DMS79 (cell line): ENCODE measurements at places on chromosomes 12 and 14.

DNA sequence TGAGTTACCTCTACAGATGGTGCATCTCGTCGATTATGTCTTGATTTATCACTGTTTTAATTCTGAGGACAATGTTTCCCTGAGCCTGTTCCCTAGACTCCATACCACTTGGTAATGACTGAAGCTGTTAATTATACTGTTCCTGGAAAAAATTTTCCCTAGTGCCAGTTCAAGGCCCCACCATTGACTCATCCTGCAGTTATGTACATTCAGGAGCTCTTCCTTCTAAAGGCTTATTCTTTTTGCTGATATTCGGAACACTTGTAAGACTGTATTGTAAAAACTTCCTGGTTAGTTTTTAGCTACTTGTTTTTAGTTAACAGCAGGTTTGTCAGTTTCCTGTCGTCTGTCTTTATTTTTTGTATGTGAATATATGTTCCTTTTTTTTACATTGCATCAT lies 30.4 kb upstream of the PPP2R5E start:
- no peak for DNase-seq

- DNase-seq = peak; percentile 52
These were observed 93.8 kb downstream of the RFLNA start for GRCh38 chr12:124388679-124389137.

GRCh38 chr12:9674226-9674590 lies 4.7 kb downstream of the CLEC2D start:
- no peak for DNase-seq

DNA sequence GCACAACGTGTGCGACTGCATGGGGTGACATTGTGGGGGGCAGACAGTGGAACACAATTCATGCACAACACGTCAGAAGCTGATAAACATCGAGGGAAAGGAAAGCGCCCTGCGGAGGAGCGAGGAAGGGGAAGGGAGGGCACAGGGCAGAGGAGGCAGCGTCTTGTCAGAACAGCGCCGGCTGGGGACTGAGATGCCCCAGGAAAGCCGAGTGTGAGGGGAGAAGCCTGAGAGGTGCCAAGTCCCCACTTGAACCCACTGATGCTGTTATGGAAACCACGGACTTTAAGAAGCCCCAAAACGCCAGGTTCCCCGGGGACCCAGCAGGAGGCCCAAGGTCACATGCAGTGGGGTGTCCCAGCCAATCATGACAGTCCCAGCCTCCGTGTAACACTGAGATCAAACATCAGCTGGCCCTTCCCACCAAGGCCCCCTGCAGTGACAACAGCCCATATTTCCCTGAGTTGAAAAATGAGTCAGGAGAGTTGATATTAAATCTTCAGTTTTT lies 70.0 kb downstream of the GALNT9 start:
- no peak for DNase-seq

DNA sequence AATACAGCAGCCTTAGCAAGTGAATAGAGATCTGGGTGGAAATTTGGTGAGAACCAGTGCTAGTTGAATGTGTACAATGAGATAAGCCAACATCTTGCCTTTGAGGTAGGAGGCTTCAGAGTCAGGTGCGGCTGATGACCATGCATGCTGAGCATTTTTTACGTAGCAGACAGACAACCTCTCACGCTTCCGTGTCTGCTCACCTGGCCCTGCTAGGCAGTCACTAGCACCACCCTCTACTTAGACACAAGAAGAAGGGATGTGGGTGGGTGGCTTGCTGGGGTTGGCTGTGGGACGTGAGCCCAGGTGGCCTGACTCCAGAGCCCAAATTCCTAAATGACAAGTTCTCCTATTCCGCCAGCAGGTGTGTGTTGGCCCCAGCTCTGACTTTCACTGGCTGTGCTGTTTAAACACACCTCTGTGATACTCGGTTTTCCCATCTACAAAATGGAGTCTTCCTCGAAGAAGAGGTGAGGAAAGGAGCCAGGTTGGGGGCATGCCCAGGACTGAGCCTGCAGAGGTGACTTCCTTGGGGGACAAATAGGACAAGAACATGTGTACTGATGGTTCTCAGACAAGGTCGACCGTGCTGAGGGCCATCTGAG lies 57.8 kb upstream of the BCL11B start:
- DNase-seq = no peak

- DNase-seq = no peak
These were observed 40.7 kb downstream of the MNAT1 start for GRCh38 chr14:60775296-60775695.

DNA sequence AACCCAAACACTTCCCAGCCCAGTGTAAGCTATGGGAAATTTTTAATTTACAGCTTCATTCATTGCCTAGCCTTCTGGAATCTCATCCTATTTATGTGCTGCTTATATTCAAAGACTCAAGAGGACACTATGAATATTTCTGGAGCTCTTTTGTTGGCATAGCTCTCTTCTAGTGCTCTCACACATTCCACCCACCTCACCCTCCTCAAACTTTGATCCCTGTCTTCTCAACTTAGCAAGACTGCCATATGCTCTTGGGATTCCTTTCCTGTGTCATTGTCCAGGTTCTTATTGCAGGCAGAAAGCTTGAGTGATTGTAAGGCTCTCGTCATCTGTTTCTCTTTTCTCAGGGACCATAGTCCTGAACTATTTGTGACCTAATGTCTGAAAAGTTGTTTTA lies 18.0 kb upstream of the NKX2-1 start:
- no peak for DNase-seq

GRCh38 chr14:73723797-73724661 lies 9.8 kb upstream of the PNMA1 start:
- DNase-seq = no peak

GRCh38 chr12:21751517-21751916 lies 23.0 kb downstream of the KCNJ8 start:
- DNase-seq = no peak

DNA sequence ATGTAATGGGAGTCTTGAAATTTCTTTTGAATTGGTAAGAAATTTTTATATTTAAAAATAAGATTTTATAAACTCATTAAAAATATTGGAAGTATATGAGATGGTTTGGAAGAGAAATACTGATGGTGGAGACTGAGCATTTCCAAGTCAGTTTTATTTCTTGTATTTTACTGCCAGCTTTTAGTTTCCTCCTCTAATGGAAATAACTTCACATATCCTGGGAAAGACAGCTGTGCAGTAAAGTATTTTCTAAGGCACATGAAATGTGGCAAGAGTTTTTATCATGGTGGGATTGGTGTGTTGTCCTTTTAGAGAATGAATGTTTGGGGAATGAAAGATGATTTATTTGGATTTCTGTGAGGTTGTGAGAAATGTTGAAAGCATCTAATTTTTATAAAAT lies 346.9 kb upstream of the RGS6 start:
- no peak for DNase-seq

DNA sequence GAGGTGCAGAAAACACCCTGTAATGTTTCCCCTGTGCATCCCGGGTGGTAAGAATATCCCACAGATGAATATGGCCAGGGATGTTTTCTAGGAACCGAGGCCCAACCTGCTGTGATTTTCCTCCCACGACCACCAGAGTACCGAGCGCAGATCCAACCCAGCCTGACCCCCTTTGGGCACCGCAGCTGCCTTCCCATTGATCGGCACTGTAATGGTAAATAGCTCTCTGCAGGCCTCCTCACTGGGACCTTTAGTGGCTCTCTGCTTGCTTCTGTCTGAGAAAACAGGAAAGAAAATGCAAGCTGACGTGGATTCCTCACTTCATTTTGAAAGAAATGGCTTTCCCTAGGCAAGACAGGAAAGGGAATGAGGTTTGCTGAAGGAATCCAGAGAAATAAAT lies 2.4 kb upstream of the RAB15 start:
- DNase-seq = no peak

GRCh38 chr14:54174457-54174856 lies 217.8 kb upstream of the BMP4 start:
- no peak for DNase-seq

DNA sequence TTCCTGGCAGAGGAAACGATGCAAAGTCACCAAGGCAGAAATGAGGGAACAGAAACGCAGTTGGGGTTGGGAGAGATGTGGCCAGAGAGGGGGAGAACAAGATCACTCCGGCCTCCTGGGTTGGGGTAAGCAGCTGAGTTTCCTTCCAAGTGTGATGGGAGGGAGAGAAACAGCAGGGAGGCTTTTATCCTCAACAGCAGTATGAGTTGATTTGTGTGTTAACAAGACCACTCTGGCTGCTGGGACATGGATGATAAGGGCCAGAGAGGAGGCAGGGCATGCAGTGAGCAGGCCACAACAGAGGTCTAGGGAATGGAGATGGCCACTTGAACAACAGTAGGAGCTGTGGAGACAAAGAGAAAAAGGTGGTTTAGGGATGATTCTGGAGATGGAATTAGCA lies 66.8 kb downstream of the GLRX5 start:
- DNase-seq = peak; percentile 8

DNA sequence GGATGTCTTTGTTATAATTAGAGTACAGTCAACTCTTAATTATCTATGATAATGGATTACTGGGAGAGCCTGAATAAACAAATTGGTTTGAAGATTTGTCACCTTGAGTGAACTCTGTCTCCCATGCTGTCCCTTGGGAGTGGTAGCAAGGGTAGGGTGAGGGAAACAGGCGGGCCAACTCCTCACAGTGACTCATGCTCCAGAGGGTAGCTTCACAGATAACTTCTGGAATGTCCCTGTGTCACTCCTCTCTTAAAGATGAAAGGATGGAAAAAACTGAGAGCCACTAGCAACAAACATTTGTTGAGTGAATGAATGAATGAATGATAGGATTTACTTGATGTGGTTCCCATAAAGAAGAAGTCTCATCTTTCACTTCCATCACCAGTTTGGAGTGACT lies 53.5 kb downstream of the RASSF9 start:
- DNase-seq = no peak

- no peak for DNase-seq
These were observed 25.1 kb downstream of the GTSF1 start for GRCh38 chr12:54448344-54448743.

- no peak for DNase-seq
These were observed 95.6 kb upstream of the DNM1L start for GRCh38 chr12:32583534-32583933.

DNA sequence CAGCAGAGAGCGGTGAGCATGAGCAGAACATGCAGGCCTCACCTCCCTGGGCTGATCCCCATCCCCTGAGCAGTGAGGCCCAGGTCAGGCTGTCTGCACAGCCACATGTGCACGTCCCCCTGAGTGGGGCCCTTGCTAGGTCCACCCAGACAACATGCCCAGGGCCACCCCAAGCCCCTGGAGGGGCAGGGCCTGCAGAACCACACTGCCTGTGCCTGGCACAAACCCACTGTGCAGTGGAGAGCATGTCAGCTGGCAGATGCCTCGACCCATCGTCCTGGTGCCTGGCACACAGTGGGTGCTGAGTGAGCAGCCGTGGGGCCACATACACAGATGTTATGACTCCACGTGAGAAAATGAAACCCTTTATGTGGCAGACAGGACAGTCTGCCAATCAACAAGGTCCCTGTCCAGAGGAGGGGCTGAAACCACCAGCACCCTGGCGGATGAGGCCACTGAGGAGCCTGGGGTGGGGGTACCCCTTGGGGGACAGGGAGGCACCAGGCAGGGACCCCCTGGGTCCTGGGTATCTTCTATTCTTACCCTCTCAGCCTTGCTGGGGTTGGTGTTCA lies 8.3 kb downstream of the ANHX start:
- no peak for DNase-seq

GRCh38 chr14:97164021-97164420 lies 366.8 kb downstream of the VRK1 start:
- no peak for DNase-seq

DNA sequence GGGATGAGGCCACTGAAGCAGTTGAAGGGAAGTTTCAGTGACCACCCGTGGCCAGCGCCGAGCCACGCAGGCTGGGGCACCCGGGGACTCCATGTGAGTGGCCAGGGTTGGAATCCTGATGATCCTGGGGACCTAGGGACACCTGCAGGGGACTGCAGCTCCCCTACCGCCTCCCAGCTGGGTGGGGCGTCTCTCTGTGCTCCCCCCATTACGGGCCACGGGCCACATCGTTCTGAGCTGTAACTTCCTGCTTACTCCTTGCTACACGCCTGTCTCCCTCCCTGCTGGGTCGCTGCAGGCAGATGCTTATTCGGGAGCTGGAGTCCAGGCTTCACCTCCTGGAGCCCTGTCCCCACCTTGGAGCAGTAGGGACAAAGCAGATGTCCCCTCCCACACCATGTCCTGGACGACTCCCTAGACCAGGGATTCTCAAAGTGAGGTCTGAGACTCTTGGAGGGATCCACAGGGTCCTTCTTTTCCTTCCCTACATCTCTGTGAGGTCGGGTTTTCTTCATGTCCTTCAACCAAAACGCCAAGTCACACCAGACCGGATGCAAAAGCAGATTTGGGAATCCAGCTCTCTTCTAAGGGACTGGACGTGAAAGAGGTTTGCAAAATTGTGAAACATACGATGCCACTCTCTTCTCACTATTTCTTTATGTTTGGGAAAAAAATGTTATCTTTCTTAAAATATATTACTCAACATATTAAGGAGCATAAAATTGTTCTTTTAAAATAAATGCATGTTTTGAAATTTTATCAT lies 85.9 kb upstream of the NCOR2 start:
- DNase-seq = no peak

- DNase-seq = no peak
These were observed 181.6 kb upstream of the FOXN3 start for GRCh38 chr14:89598548-89599186.

GRCh38 chr12:87274594-87275245 lies 754.5 kb downstream of the C12orf50 start:
- no peak for DNase-seq

DNA sequence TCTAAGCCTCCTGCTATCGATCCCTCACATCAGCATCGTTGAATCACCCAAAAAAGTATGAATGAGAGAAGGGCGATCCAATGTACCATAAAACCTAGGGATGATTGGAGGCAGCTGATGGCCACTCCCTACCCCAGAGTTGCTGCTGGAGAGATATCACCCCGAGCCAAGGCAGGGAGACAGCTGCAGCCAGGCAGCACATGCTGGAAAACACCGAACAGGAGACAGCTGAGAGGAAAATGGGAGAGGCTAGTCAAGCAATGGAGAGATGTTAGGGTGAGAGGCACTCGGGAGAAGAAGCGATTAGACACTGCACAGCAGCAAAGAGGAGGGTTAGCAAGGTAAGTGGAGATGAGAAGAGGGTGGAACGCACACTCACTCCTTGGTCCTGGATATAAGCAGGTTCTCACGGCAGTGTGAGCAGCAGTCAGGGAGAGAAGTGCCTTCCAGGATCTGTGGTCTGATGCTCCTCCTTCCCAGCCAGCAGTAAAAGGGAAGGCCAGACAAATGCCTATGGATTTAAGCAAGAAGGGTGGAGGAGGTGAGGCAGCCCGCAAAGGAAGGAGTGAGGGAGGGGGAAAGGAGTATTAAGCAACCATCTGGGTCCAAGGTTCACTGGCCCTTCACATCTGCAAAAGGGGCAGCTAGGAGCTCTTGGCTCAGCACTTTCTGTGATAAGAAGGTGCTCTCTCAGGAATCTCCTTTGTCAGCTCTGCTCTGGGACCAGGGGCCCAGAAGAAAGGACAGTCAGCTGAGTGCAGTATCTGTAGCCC lies at the start of gene SLC7A7:
SLC7A7 (minus strand) TSS at position 495 of the 773 bp plus-strand sequence. CDS start 2,037 bp downstream, outside the sequence.
- DNase-seq = peak; percentile 33

GRCh38 chr12:123488539-123489230 lies 30.7 kb downstream of the SNRNP35 start:
- no peak for DNase-seq
